ENCODE measurements at places on chromosomes 5 and 9.

GRCh38 chr9:93507768-93508167 lies 54.4 kb upstream of the FAM120AOS start:
- DNase-seq, result no peak

- no peak for DNase-seq
These were observed 54.3 kb upstream of the TNFSF15 start for GRCh38 chr9:114860187-114860586.

GRCh38 chr5:146399481-146399880 lies 47.7 kb upstream of the TCERG1 start:
- peak; percentile 25 for DNase-seq

DNA sequence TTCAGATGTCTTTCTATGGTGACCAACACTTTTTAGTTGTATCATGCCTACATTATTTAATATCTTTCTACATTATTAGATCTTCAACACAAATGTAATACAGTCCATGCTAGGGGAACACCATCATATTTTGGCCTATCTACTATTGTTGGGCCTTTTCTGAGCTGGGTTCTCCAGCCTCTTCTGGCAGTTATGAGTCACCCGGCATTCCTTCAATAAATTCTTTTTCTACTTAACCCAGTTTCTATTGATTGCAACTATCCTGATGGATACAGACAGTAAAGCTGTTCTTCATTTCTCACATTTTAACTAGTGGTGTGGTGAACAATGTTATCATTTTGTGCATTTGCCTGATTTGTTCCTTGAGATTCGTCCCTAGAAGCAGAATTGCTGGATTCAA lies 529.3 kb downstream of the BNC2 start:
- DNase-seq, result no peak

DNA sequence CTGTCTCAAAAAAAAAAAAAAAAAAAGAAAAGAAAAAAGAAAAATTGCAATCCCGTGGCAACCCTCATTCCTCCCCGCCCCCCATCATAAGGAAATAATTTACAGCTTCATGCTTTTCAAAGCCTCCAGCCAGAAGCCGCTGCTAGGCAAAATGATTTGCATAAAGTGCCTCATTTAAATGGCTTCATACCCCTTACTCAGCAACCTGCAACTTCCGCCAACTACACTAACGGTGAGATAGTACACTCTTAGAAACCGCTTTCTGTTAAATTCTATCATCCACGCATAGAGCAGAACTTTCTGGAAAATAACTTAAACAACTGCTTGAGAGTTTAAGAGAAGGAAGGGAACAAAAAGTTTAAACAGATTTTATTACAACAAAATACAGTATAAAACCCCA lies 17.8 kb downstream of the SERINC5 start:
- no peak for DNase-seq

- no peak for DNase-seq
These were observed 13.5 kb upstream of the NUP214 start for GRCh38 chr9:131111854-131112311.

DNA sequence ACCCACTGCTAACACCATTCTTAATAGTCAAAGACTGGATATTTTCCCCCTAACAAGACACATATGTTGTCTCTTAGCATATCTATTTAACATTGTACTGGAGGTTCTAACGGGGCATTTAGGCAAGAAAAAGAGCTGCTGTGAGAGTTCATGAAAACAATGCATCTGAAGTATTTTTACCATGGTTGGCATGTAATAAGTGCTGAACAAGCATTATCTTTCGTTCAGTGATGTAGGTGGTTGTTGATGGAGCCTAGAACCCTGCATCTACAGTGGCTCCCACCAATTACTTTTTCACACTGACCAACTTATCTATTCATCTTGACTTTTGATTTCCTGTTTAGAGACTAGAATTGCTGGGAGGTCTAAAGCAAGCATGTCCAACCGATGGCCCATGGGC lies 12.8 kb downstream of the B4GALT1 start:
- no peak for DNase-seq

DNA sequence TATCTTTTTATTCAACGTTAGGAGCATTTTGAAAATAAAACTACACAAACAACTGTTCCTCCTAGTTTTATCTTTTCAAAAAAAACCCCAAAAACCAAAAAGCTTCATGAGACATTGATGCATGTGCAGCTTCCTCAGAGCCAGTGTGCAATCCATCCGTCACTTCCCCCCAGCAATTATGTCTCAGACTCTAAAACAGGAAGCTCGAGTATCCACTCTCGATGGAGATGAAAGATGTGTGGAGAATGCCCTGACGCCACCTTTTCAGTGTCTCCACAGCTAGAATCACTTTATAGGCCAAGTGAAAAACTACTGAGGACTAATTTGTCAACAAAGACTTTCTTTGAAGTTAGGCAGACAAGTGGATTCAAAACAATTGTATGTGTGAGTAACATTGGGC lies 408.9 kb upstream of the SMARCA2 start:
- DNase-seq, result peak; percentile 4

GRCh38 chr5:140342287-140342686 lies 4.1 kb downstream of the HBEGF start:
- DNase-seq, result no peak

DNA sequence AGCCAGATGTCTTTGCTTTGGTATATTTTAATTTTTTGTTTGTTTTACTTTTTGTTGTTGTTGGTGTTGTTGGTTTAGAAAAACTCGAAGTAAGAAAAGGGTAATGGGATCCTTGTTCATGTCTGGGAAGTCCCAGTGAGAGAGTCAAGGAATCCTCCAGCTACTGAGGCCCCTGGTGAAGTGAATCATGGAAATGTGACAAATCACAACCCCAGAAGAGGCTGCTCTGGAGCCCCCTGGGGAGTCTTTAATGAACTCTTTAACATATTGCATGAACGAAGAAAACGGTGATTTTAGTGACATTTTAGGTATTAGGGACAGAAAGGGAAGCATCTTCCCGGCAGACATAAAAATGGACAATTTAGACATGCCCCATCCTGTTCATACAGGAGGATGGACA lies 41.3 kb downstream of the TMEM174 start:
- no peak for DNase-seq

GRCh38 chr5:160312960-160313727 lies 780 bp upstream of the CCNJL start:
- no peak for DNase-seq

- no peak for DNase-seq
These were observed 86.0 kb upstream of the CTSL start for GRCh38 chr9:87639949-87640348.

DNA sequence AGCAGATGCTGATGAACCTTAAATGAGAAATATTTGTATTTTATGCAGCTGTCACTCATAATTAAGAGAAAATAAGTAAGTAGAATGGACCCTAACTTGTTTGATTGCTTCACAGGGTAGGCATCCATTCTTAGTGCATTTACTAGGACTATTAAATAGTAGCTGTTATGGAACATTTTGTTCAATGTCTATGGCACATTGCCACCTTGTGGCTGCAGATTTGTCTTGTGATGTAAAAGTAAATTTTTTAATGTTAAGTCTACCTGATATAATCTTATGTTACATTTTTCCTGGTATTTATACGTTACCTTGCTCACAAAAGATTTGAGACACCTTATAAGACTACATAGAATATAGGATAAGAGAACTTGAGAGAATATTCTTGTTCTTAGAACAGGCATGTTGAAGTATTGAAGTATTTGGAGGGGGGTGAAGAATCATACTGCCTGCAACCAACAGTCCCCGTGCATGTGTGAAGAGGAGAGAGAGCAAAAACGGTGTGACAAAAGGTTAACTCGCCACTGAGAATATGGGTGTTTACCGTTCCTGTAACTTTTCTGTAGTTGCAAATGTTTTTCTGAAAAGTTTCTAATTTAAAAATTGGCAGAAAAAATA lies 161.1 kb downstream of the MAST4 start:
- DNase-seq, result peak; percentile 86

- DNase-seq, result no peak
These were observed 104.1 kb upstream of the BASP1 start for GRCh38 chr5:17113174-17113958.

- DNase-seq, result no peak
These were observed 385.8 kb downstream of the PTPRD start for GRCh38 chr9:10226996-10227395.

- DNase-seq, result no peak
These were observed 17.9 kb downstream of the FER start for GRCh38 chr5:108765647-108766046.

- peak; percentile 48 for DNase-seq
These were observed 129.3 kb downstream of the GRIA1 start for GRCh38 chr5:153619771-153620170.

DNA sequence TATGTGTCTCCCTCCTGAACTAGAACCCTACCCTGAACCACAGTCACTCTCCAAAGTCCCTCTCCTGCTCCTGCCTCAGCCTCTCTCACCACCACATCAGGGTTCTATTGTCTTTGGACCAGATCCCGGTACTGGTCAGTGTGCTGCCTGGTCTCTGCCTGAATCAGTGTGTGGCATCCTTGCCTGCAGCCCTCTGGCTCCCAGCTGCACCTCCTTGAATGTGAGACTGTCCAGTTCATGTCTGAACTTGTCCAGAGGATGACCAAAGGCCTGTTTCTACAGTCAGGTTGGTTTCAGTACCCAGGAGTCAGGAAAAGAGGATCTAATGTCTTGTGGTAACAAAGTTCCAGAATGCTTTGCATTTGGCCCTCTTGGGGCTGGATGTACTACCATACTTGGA lies 76.8 kb upstream of the RANBP3L start:
- DNase-seq, result no peak

- DNase-seq, result no peak
These were observed 164.1 kb upstream of the SEMA6A start for GRCh38 chr5:116738615-116739261.
